Stimulated activated CD8-positive, alpha-beta memory T cell treated with anti-CD3 and anti-CD28 coated beads, Interleukin-4, amount 100 ng/mL, for 48 hours (primary cell): ENCODE measurements at places on chromosomes 12 and 14.
A peak's percentile ranks its signal among the peaks of the same experiment; 100 is the strongest.

DNA sequence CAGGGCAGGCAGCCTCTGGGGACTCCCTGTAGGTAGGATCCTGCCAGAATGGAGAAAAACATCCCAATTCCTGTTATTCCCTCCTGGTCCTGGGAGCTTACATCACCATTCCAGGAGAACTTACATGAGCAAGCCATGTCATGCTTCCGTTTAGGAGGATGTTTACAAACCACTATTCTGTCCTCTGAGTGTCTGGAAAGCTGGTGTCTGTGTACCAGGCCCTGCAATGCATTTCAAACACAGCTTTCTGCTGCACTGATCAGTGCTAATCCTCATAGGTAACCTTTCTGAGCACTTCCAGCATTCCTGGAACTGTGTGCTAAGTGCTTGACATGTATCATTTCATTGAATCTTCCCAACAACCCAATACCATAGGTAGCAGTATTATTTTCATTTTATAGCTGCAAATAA is 19.8 kb upstream of the MAP1LC3B2 start:
- no peak for DNase-seq

DNA sequence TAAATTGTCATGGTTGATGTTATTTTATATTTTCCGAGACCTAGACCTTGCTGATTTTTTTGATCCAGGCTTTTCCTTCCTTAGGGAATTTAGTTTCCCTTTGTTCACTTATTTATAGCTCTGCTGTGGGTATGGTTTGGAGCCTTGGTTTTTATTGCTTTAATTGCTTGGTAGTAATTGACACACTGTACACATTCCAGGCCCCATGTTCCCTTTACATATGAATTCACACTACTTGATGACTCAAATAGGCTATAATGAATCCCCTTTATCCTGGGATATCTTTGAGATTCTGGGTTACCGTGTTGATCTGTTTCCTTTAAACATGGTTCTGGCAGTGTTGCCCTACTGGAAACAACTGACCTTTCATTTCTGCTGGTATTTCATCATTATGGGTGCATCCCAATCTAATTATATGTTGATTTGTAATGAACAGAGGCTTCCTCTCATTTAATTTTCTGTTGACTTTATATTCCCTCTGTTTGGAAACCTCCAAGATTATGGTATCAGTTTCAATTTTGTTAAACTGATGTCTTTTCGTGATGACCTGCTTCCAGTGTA is 424.0 kb downstream of the RAD51B start:
- no peak for DNase-seq

DNA sequence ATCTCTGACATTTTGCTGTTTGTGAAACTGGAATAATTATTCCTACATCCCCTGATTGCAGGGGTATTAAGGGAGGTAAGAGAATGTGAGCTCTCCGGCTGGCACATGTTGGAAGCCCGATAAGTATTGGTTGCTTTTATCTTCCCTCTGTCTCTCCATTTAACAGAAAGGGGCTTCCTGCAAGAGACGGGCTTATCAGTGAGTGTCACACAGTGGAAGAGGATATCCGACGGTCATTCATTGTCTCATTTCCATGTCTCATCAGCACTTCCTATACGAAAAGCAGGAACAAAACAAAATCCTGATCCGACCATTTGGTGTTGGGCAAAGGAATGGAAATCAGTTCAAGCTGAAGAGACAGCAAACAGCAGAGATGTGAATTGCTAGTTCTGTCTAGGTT is 10.7 kb downstream of the DYRK4 start:
- DNase-seq: no peak

GRCh38 chr14:37241198-37241597 is 43.5 kb downstream of the MIPOL1 start:
- DNase-seq: no peak

GRCh38 chr14:91155626-91156089 is 41.8 kb downstream of the DGLUCY start:
- no peak for DNase-seq

GRCh38 chr12:1503281-1503711 is 91.1 kb downstream of the FBXL14 start:
- no peak for DNase-seq

DNA sequence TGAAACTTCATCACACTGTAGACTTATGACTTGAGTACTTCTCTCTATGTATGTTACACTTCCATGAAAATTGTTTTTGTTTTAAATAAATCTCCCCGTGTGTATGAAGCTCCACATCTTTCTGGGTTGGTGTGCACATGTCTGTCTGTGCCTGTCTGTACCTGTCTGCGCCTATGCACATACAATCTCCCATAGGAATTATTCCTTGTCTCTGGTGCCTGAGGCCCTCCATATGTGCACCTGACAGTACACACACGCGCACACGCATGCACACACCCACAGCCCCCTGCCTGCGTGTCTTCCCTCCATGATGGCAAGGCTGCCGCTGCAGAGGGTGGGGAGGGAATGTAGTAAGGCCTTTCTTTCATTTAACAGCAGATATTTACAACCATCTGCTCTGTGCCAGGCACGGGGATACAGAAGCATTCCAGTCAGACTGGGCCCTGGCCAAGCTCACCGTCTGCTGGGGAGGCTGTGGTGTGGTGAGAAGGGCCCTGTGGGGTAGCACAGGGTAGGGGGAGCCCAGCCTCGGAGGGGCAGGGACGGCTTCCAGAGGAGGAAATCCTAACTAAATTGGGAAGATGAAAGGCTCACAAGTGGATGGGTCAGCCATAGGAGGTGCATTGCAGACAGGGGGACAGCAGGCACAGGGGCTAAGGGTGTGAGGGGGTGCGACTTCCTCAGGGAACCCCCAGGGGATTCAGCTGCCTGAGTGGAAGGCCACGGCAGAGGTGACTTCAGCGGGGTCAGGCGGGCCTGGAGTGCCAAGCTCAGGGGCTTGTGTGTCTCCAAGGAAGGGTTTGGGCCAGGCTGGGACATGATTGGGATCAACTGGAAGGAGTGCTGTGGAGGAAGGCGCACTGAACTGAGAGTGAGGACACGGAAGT is 26.1 kb downstream of the KRT8 start:
- no peak for DNase-seq

DNA sequence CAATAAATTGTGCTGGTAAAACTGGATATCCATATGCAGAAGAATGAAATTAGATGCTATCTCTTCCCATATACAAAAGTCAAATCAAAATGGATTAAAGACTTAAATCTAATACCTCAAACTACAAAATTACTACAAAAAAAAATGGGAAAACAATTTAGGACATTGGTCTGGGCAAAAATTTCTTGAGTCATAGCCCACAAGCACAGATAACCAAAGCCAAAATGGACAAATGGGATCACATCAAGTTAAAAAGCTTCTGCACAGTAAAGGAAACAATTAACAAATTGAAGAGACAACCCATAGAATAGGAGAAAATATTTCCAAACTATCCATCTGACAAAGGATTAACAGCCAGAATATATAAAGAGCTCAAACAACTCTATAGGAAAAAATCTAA is 264.6 kb downstream of the NUAK1 start:
- no peak for DNase-seq

GRCh38 chr12:18886962-18887361 is 149.0 kb downstream of the CAPZA3 start:
- DNase-seq: no peak

DNA sequence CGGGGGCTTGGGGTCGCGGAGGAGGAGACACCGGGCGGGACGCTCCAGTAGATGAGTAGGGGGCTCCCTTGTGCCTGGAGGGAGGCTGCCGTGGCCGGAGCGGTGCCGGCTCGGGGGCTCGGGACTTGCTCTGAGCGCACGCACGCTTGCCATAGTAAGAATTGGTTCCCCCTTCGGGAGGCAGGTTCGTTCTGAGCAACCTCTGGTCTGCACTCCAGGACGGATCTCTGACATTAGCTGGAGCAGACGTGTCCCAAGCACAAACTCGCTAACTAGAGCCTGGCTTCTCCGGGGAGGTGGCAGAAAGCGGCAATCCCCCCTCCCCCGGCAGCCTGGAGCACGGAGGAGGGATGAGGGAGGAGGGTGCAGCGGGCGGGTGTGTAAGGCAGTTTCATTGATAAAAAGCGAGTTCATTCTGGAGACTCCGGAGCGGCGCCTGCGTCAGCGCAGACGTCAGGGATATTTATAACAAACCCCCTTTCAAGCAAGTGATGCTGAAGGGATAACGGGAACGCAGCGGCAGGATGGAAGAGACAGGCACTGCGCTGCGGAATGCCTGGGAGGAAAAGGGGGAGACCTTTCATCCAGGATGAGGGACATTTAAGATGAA is 630 bp downstream of the FOS start:
- peak; percentile 68 for DNase-seq

- no peak for DNase-seq
Measured at GRCh38 chr12:2354151-2354991, 301.6 kb downstream of the CACNA1C start.

DNA sequence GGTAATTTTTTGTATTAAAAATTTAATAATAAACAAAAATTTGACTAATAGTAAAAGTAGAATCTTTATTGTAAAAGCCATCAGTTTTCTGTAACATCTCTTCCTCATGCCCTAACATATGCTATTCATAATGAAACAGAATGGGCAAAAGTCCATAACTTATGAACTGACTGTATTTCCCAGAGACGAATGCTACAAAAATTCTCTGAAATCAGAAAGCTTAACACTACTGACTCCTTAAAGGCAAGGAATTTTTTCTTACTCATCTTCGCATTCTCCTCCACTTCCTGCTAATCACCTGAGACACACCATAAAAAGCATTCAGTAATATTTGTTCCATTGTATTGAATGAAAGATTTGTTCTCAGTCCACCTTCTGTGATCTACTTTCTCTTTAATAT is 17.6 kb downstream of the MON2 start:
- DNase-seq: no peak

GRCh38 chr14:50095895-50096294 is 20.5 kb downstream of the VCPKMT start:
- no peak for DNase-seq

DNA sequence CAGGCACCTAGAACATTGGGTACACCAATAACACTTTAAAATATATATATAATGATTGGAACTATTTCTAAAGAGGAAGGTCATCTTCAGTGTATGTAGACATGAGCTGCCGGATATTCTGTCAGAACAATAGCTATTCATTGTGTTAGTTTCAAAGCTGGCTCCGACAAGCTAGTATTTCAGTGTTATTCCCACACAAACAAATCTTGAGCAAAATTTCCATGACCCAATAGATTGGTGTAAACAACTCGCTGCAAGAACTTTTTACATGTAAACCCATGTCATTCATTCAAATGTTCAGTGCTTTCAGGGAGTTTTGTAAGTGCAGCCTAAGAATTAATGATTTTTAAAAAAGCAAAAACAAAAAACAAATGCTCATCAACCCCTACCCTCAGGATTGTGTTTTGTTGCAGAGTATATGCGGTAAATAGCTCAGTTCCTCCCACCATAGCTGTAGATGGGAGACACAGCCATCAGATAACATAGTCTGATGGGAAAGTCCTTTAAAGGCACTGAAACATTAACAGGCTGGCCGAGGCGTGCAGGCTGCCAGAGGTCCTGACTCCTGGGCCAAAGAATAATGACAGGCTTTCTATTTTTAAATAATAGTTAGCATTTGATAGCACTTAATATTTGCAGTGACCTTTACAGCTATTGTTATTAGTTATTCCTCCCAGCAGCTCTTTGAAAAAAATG is 150.3 kb upstream of the ARHGAP5 start:
- DNase-seq: no peak

- DNase-seq: no peak
Measured at GRCh38 chr12:46675736-46676135, 150.1 kb downstream of the SLC38A4 start.

GRCh38 chr14:28398506-28398905 is 368.1 kb upstream of the FOXG1 start:
- DNase-seq: no peak

GRCh38 chr12:109036975-109037374 is 15.4 kb upstream of the USP30 start:
- DNase-seq: no peak

DNA sequence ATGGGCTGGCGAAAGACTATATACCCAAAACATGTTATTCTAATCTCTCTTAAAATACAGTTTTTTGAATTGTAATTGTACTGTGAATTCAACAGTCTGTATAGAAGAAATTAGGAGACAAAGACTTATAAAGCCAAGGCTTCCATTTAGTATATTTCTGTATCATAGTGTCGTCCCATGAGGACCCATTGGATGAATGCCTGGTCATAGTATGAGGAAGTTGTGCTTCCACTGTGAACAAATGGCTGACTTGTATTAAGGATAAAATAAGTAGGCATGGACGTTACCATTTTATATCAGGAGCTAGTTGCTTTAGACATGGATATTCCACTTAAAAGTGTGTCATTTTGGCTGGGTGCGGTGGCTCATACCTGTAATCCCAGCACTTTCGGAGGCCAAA is 55.9 kb upstream of the NAV3 start:
- no peak for DNase-seq

GRCh38 chr14:68846466-68846865 is 53.6 kb upstream of the ZFP36L1 start:
- no peak for DNase-seq

DNA sequence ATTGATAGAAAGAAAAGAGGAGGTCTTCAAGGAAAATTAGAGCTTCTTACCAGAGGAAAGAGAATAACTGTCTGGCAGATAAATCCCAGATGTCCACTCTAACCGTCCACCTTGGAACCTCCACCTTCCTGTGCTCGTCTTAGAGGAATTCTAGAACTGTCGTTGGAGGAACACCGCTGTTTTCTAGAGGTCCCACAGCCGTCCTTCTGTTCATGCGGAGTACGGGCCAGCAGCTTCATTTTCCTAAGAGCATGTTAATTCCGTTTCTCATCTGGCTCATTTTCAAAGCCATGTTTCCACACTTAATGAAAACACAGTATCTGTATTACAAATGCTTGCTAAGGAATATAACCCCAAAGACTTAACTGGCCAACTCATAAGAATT is 107.9 kb upstream of the ESRRB start:
- DNase-seq: no peak

DNA sequence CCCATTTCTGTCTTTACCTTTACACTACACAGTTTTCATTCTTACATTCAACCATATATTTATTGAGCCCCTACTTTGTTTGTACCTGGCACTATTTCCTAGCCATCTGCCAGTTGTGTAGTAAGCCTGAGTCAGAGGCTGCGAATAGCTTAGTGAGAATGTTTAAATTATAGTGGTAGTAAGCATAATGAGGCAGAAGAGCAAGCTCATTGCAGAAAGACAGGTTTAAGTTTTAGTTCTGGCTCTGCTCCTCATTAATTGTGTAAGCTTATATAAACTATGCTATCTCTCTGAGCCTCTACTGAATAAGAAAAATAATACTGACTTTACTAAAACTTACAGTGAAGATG is 123.5 kb downstream of the NAV3 start:
- DNase-seq: no peak

GRCh38 chr14:36069535-36069900 is 107.0 kb downstream of the PTCSC3 start:
- peak; percentile 36 for DNase-seq
